ENCODE measurements at places on chromosomes 7 and 10.

GRCh38 chr7:142960955-142961512, 1.1 kb downstream of the KEL start:
- DNase-seq: no peak

- DNase-seq: no peak
These were observed 21.5 kb downstream of the CH25H start for GRCh38 chr10:89185658-89186057.

- DNase-seq: no peak
These were observed 70.6 kb downstream of the CDK6 start for GRCh38 chr7:92765725-92766124.

DNA sequence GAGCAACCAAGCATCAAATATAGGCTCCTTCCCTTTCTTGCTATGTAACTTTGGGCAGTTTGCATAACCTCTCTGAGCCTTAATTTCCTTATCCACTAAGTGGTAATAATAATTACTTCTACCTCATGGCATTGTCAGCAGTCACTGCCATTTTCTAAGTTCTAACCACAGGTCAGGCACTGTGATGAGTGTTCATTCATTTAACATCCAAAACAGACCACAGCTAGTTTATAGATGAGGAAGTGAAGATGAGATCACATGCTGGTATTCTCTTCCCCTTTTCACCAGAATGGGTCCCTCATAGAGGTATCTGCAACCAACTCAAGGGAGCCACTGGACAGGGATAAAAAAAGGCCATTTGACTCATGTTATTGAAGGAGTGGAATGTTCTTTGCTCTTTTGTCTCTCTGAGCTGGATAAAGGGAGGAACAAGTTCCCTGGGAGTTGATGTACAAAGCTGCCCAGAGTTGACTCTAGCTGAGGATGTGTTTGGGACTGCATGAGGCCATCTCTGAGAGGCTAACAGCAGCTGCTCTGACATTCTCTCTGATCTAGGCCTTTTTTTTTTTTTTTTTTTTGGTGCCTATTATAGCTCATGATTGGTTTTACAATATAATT, 65.0 kb downstream of the DNAJC12 start:
- no peak for DNase-seq

- no peak for DNase-seq
These were observed 150.2 kb downstream of the NSUN6 start for GRCh38 chr10:18501198-18501597.

DNA sequence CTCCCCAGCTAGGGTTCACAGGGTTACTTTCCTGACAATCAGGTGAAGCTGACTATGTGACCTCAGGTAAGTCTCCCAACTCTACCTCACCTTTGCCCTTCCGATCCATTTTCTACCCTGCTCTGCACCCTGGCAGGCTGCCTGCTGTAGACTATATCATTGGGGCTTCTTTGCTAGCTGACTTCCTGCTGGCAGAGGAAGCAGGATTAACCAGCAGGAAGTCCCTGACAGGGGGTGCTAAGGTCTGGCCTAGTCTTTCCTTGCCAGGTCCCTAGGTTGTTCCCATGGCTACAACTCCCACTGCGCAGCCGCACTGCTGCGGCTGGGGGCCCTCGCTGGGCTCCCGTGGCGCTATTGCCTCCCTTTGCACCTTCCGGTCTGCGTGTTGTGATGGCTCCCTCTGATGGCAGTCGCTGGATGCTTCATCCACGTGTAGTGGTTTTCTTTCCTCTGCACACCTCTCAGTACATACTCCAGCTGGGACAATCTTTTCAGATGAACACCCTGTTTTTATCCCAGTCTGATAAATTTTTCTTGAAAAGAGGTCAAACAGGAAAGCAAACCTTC, 365.9 kb downstream of the REEP3 start:
- no peak for DNase-seq

All from stimulated activated CD8-positive, alpha-beta memory T cell treated with anti-CD3 and anti-CD28 coated beads, Interleukin-15, amount 100 ng/mL, for 4 hours (primary cell).